Naive thymus-derived CD8-positive, alpha-beta T cell (primary cell): ENCODE measurements at places on chromosomes 7 and 10. TPM values are rescaled to one million over a fixed set of nuclear protein-coding genes. Genes with fewer than 3 reads are reported as not detected.

DNA sequence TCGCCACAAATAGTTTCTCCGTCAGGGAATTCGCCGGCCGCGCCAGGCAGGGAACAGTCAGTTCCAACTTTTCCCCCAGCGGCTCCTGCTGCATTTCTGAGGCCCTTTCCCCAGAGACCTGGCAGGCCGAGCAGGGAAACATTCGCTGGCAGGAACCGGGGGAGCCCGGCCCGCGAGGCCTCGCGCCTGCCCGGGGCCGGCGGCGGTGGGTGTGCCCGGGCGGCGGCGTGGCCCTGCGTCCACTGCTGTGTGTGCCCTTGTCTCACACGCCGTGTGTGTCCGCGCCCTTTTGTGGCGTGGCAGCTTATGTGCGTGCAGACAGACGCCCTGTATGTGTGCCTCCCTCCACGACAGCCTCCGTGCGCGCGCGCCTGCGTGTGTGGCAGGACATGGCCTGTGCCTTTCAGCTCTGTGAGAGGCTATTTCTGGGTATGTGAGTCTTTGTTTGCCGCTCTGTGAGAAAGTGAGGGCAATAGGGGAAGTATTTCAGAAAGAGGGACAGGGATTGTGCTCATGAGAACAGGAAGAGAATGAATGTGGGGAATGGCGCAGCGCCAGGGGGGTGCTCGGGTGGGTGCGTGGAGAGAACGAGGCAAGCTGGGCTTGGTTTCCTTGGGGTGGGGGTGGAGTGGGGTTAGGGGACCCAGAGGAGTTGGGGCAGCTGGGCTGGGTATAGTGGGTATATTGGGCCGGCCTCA is 689 bp upstream of the SMARCD3 start:
- no peak for DNase-seq

DNA sequence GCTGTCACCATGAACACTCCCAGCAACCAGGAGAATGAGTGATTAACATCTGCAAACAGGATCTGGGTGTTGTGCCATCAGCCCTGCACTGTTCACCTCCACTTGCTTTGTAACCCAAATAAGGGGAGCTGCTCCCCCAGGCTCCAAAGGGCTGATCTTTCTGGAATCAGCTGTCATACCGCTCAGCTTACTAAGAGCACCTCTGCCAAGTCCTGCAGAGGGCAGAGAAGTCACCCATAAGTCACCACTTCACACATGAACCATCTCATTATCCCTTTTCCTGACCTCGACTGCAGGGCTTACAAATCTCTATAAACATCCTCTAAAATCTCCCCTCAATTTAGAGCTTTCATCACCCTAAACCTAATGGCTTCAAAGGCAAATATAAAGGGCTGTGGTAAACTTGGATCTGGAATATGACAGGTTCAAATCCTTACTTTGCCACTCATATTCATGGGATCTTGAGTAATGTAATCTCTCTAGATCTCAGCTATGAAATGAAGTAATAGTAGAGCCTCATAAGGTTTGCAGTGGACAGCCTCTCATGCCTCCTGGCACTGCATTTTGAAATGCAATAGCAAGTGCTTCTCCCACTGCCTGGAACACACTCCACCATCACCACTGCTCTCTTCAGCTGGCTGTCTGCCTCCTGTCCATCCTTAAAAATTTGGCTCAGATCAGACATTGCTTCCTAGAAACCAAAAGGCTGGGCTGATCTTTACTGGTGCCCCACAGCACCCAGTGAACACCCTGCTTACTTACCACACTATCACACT is 38.8 kb downstream of the ERLIN1 start:
- no peak for DNase-seq

DNA sequence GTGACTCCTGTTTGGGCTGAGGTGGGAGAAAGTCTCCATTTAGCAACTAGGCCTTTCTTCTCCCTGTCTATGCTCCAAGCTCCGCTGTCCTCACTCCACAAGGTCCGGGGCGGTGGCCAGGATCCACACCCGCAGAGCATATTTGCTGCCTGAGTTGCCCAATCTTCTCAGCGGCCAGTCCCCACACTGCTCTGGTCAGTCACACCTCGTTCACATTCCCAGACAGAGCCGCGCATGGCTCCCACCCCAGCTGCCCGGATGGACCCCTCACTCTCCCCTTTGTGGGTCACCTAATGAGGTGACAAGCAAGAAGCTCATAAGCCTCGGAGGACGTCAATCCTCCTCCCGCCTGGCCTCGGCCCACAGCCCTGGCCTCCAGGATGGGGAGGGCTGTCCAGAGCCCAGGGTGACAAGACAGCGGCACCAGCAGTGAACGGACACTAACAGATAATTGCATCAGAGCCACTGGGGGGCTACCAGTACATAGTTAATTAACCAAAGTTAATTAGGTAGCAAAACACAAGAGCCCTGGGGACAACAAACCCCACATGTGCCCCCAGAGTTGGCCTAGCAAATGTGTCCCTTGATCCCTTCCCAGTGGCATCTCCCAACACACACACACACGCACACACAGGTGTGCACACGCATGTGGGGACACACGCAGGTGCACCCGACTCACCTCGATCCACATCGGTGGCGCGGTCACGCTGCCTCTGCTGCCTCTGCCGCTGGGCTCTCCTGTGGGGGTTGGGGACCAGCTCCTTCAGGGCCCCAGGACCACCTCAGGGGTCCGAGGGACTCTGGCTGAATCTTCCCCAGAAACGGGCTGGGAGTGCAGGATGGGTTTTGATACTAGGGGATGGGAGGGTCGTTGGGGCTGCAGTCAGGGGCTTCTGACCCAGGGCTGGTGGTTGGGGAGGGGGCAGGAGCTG is 11.8 kb downstream of the EPHA1 start:
- DNase-seq: no peak

- no peak for DNase-seq
Measured at GRCh38 chr7:87447116-87447635, 28.3 kb downstream of the ABCB4 start.

DNA sequence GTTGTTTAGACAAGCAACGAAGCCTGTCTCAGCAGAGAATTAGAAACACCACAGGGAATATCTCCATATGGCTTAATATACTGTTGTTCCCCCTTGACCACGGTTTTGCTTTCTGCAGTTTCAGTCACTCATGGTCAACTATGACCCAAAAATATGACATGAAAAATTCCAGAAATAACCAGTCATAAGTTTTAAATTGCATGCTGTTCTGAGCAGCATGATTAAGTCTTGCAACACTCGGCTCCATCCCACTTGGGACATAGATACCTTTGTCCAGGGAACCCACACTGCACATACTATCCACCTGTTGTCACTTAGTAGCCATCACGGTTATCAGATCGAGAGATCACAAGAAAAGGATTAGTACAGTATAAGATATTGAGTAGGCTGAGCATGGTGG is 60.7 kb upstream of the FOXK1 start:
- DNase-seq: no peak

DNA sequence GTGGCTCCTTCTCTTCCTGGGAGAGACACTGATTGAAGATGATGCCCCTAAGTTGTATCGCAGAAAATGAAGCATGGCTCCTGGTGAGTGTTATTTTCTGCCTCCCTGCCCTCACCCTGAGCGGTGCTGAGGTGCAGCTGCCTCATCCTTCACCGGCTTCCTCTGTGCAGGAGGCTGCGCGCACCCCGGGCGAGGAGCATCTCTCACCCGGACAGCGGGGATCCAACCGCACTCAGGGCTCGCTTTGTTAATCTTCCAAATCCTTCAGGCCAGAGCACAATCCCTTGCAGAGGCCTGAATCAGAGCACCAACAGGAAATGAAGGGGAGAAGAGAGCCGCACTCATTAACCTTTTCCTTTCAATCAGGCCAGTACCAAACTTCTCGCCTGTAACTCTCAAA is 910.3 kb downstream of the CCSER2 start:
- no peak for DNase-seq

DNA sequence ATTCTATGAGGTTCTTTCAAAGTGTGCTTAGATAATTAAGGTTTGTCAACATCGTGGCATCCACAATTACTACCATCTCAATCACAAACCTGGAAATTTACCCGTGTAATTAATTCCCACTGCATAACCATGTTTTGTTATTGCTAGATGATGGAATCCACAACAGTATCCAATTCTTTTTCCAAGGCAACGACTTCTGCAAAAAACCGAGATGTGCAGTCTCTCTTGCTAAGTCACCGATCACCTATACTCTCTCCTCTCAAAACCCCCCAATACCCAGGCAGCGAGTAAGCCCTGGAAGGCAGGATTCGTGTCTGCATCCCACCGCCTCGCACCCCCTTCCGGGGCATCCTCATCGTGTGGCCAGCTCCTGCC is 678 bp upstream of the EIF4H start:
- DNase-seq: no peak

DNA sequence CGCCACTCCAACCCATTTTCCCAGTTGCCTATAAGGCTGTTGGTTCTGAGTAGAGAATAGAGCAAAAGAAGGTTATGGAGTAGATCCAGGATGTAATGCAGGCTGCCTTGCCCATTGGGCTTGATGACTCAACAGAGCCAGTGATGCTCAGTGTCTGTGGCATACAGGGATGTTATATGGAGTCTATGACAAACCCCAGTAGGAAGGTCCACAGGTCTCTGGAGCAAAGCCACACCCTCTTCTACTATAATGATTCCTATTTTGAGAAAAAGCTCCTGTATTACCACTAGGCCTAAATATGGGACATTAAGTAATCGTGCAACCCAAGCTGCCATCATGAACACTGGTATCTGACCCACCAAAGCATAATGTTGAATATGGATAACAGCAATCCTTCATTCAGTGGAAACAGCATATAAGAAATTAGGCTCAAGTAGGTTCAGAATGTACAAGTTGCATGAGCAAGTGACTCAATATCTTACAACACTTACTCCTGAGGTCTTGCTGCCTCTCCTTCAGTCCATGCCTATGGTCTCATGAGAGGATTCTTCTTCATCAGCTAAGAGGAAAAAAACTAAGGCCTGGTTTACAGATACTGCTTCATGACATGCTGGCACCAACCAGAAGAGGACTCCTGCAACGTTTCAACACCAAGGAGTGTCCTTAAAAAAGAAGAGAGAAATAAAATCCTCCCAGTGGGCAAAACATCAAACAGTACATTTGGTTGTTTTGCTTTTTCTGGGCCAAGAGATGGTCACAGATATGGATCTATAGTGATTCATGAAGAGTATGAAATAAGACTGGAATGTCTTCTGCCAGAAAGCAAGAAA is 14.8 kb upstream of the FHIP2A start:
- no peak for DNase-seq

DNA sequence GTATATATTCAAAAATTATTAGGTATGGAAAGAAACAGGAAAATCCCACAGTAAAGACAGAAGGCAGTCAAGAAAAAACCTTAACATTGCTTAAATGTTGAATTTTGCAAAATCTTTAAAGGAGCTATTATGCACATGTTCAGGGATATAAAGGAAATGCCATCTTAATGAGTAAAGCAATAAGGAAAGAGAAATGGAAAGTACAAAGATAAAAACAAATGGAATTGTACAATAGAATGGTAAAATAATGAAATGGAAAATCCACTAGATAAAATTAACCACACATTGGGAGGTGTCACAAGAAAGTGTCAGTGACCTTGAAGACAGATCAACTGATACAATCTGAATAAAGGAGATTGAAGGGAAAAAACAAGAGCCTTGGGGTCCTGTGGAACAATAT is 82.0 kb downstream of the KIF20B start:
- DNase-seq: no peak

The CRHR2 gene
- total RNA-seq: not detected

The ZNF736 gene
- total RNA-seq: 55.4 TPM

The KCND2 gene
- not detected for total RNA-seq

The SEMA3E gene
- not detected for total RNA-seq

The ANTXRL gene
- not detected for total RNA-seq

The SH3PXD2A gene
- 21.5 TPM for total RNA-seq
